ENCODE measurements at places on chromosomes 6 and 20. TPM values are rescaled to one million over a fixed set of nuclear protein-coding genes. Genes with fewer than 3 reads are reported as not detected.

DNA sequence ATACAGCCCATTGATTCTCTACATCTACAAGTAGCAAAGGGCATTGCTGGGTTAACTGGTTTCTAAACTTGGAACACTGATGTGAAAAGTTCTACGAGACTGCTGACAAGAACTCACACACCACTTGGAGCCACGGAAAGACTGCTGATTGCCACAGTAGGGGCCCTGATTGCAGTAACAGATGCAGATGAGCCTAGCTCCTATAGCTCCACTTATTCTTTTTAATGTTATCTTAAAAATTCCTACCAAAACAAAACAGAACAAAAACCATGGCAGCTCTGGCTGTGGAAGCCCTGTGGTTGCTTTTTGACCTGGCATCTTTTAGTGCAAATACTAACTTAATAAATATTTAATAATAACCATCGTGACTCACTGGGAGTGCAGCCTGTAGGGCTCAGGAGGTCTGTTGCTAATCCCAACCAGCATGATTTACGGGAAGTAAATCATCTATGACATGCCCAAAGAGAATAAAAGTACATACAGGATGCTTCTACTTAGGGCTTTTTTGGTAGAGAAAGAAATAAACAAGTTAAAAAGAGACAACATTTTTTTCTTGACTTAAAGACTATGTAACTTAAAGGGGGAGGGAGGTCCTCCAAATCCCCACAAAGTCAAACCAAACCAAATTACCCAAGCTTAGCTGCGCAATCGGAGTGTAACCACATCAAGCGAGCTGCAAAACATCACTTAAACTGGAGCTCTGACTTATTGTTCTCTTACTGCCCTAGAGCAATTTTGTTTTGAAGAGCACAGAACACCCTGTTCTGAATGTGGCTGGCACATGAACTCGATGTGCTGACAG, 87.2 kb downstream of the FKBP5 start:
- peak; percentile 55 for DNase-seq

- DNase-seq = no peak
Measured at GRCh38 chr20:60658681-60659080, 593.4 kb upstream of the CDH4 start.

DNA sequence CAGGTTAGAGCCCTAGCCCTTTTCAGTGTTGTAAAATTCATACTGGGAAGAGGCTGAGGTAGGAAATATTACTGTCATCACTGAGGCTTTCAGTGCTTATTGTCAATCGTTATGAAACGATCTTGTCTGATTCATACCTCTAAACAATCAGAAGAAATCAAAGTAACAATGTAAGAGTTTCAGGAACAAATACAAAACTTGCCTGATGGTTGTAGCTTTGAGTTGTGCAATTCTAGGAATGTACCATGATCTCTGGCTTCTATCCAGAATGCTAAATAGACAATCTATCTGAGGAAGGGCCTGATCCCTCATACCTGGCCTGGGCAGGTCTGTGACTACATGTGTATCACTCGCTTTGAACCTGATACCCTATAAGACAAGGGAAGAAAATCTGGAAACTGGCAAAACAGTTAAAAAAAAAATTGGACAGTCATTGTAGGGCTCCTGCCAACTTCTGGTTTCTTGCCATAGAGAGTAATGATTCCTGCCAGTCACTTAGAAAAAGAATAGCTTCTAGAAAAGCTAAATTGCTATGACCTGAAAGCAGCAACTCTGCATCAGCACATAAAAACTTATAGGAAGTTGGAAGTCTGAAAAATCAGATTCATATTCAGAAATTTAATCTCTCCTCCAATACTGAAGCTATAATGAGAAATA, 234.7 kb downstream of the BTBD9 start:
- peak; percentile 26 for DNase-seq

- DNase-seq = no peak
Measured at GRCh38 chr20:17059465-17059864, 167.4 kb upstream of the PCSK2 start.

- no peak for DNase-seq
Measured at GRCh38 chr6:166543603-166544295, 42.7 kb downstream of the RAMACL start.

DNA sequence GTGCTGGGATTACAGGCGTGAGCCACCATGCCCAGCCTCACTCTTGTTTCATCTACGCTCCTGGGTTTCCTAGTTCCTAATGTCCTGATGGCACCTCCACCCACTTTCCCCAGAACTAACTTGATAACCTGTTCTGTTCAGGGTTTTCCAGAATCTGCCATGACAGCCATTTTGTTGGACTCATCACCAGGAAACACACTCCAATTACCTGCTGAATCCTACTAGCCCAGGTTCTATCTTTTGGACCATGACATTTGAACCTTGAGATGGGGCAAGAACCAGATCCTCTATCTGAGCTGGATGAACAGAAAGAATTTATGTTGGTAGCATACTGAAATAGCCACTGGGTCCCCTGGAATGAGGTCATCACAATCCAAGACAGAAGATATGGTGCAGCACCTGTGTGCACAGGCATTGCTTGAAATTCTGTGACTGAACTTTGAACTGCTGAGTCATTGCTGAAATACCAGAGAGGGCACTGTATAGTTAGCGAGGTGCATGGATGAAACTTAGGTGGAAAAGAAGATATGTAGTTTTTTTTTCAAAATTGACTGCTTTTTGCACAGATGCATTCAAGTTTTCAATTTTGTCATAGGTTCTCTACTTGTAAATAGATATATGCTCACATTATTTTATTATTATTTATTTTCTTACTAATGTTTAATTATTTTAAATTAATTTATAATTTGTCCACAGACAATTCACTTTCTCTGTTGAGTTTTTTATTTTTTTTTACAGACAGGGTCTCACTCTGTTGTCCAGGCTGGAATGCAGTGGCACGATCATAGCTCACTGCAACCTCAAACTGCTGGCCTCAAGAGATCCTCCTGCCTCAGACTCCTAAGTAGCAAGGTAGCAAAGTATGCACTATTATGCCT, 42.8 kb upstream of the TASP1 start:
- DNase-seq = no peak

- no peak for DNase-seq
Measured at GRCh38 chr6:64160486-64160885, 524.9 kb downstream of the PHF3 start.

DNA sequence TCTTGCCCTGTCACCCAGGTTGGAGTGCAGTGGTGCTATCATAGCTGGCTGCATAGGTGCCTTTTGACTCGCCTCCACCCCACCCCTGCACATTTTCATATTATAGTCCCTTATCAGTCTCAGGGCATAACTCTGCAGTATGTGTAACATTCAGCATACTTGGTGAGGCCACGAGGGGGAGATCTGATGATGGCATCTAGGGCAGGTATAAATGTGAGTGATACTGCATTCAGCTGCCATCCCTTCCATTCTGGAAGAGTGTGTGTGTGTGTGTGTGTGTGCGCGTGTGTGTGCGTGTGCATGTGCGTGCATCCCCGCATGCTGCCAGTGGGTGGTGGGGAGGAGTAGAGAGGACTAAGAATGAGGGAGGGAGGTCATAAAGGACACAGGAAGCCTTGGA, 81.4 kb downstream of the JARID2 start:
- DNase-seq = no peak

DNA sequence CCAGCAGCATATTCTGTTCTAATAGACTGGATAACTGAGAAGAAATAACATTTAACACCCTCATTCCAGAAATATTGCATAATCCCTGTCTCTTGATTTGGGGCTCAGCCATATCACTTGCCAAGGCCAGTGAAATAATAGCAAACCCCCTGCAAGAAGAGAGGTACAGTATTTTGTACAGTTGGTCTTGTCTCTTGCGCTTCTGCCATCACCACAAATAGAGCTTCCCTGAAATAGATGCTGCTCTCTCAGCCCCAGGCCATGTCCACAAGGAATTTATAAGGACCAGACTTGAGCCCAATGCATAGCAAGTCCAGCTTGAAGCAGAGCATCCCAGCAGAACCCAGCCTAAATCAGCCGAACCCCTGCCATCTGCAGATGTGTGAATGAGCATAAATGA, 254.0 kb downstream of the GRM1 start:
- no peak for DNase-seq

GRCh38 chr20:48201885-48202284, 416.6 kb upstream of the SULF2 start:
- DNase-seq = no peak

Gene RAB44
- total RNA-seq = 0.04 TPM

Gene HMGN4
- total RNA-seq = 64.3 TPM

- no peak for DNase-seq
Measured at GRCh38 chr6:12150812-12151432, 138.8 kb downstream of the HIVEP1 start.

GRCh38 chr6:44622956-44623355, 235.4 kb downstream of the CDC5L start:
- DNase-seq = peak; percentile 26

Gene FKBP1C
- total RNA-seq = 0.13 TPM

Gene SAMD10
- 1.5 TPM for total RNA-seq

- DNase-seq = no peak
Measured at GRCh38 chr6:151647976-151648639, 154.3 kb downstream of the CCDC170 start.

- DNase-seq = no peak
Measured at GRCh38 chr20:57210054-57210910, 56.2 kb downstream of the BMP7 start.

DNA sequence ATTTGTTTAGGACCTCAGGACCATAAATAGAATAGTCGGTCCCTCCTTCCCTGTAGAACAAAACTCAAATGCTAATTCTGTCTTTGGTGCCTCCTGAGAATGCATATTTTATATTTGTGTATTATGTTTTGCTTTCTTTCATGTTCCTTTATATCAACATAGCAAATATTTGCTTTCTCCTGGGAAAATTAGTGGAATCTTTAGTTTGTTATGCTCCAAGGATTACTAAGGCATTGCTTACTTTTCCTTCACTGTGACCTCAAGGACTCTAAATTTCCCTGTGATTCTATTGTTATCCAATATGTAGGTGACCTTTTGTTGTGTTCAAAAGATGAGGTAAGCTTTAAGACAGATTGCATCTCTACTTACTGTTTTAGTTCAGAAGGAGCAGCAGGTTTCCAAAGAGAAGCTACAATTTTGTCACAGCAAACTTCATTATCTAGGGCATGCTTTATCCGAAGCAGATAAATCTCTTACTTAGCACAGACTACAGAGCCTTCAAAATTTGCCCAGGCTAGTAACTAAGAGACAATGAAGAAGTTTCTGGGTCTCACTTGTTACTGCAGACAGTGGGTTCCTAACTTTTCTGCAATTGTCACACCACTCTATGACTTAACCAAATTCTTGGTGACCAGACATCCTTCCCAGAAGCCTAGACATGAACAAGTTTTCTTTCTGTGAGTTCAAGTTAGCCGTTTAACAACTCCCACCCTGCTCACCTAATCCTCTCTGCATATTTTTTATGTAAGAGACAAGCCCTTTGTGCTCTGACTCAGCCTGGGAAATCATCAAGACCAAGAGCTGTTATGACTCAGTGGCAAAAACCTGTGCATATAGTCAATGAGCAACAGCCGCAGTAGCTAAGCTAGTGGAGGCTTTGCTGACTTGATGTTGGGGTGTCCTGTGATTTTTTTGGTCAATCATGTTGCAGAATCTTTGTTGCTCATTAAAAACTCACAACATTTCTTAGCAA, 378.8 kb downstream of the QKI start:
- no peak for DNase-seq

GRCh38 chr20:59145247-59145923, 18.2 kb upstream of the ZNF831 start:
- DNase-seq = no peak

- no peak for DNase-seq
Measured at GRCh38 chr6:63799313-63799712, 163.7 kb downstream of the PHF3 start.

GRCh38 chr6:134746140-134746539, 203.8 kb downstream of the ALDH8A1 start:
- DNase-seq = no peak
